ENCODE measurements at places on chromosomes 4 and X. TPM values are rescaled to one million over a fixed set of nuclear protein-coding genes. Genes with fewer than 3 reads are reported as not detected.

The CWH43 gene
- total RNA-seq: 40.4 TPM

The PTTG2 gene
- total RNA-seq: not detected

The PDE6B gene
- total RNA-seq: not detected

The GAGE12J gene
- total RNA-seq: not detected

The ZDHHC15 gene
- total RNA-seq: 0.45 TPM

The TMEM47 gene
- 12.7 TPM for total RNA-seq

The SCML2 gene
- total RNA-seq: 1.1 TPM

The SATL1 gene
- not detected for total RNA-seq

The NXF2 gene
- total RNA-seq: not detected

The EVC gene
- 26.8 TPM for total RNA-seq

The ADH1A gene
- not detected for total RNA-seq

The GNRHR gene
- not detected for total RNA-seq

The RNF175 gene
- total RNA-seq: not detected

The TKTL2 gene
- total RNA-seq: not detected

The HERC6 gene
- total RNA-seq: 7.9 TPM

The EMCN gene
- total RNA-seq: 11.4 TPM

The MID1 gene
- total RNA-seq: 5.0 TPM

The KCNIP4 gene
- not detected for total RNA-seq

The GPR34 gene
- 1.7 TPM for total RNA-seq

The ARHGEF38 gene
- total RNA-seq: 3.5 TPM

The SOX3 gene
- total RNA-seq: not detected

The SSX2 gene
- total RNA-seq: not detected

The CD99 gene
- 178 TPM for total RNA-seq

The DKC1 gene
- 40.8 TPM for total RNA-seq

The TREX2 gene
- 19.3 TPM for total RNA-seq

The FAT1 gene
- total RNA-seq: 108 TPM

The SHISA3 gene
- total RNA-seq: not detected
